ENCODE measurements at places on chromosomes 5 and 9.
A peak's percentile ranks its signal among the peaks of the same experiment; 100 is the strongest.

DNA sequence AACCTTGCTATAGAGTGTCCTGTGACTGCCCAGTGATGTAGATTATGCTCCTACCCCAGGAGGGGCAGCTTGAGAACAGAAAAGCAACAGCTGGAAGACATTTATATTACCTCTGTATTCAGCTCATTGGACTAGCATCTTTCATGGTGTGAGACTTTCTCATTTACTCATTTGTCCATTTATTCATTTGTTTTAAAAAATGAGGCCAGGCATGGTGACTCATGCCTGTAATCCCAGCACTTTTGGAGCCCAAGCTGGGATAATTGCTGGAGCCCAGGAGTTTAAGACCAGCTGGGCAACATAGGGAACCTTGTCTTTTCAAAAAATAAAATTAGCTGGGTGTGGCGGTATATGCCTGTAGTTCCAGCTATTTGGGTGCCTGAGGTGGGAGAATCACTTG is 130.0 kb upstream of the LHFPL2 start:
- no peak for DNase-seq

DNA sequence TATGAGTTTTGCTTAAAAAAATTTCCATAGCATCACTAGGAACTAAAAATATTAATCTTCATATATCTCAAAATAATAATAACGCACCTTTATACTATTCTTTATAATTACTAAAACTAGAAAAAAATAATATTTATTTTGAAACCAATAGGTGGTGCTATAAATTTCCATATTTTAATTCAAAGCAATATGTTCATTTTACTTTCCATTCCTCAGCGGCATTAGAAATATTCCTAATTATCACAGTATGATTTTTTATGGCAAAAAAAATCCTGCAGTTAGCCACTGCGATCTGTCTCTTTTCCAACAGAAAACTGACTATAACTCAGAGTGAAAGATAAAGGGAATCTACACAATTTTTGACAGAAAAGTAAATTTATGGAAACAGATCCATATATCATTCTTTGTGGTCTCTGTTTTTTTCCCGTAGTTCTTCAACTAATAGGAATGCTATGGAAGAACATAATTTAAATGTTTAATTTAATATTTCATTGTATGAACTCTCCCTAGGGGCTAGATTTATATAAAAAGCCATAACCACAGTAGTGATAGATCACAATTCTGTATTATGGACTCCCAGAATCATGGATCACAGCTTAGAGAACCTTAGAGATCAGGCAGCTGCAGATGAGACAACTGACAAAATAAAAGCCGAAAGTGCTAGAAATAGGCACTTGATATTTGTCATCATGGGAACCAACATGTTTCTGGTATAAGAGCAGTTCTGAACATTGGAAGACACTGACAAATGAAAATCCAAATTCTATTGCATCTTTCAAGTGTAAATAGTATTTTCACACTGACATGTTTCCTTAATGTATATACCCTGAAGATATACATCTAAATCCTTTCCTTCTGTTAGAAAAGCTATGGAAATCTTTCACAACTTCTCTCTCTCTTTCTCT is 167.7 kb upstream of the MPDZ start:
- DNase-seq = no peak

DNA sequence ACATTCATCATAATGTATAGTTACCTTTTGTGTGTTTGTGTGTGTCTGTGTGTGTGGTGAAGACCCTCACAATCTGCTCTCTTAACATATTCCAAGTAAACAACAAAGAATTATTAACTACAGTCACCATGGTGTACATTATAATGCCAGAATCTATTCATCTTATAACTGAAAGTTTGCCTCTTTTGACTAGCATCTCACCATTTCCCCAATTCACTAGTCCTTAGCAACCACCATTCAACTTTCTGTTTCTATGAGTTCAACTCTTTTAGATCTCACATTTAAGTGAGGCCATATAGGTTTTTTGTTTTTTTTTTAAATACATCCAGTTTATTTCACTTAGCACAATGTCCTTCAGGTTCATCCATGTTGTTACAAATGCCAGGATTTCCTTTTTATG is 83.6 kb downstream of the SMC2 start:
- no peak for DNase-seq

GRCh38 chr9:111068771-111069170 is 30.5 kb upstream of the LPAR1 start:
- DNase-seq = no peak

- no peak for DNase-seq
Measured at GRCh38 chr5:168972731-168973130, 328.2 kb downstream of the SLIT3 start.

- DNase-seq = no peak
Measured at GRCh38 chr5:68534131-68534940, 318.8 kb downstream of the PIK3R1 start.

DNA sequence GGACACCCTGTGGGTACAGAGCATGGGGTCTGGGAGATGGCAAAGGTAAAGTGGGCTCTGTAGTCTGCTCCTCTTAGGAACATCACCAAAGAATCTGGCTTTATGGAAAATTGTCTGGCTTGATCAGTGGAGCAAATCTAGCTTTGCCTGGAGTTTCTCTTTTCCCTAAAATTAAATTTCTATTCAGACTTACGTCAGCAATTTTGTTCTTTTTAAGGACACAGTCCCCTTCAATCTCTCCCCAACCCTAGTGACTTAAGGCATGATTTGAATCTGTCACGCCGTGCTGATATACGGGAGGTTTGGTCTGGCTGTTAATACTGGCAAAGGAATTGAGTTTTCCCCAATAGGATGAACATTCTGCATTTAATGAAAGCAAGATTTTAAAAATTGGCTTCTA is 72.3 kb upstream of the ERCC6L2 start:
- DNase-seq = no peak

DNA sequence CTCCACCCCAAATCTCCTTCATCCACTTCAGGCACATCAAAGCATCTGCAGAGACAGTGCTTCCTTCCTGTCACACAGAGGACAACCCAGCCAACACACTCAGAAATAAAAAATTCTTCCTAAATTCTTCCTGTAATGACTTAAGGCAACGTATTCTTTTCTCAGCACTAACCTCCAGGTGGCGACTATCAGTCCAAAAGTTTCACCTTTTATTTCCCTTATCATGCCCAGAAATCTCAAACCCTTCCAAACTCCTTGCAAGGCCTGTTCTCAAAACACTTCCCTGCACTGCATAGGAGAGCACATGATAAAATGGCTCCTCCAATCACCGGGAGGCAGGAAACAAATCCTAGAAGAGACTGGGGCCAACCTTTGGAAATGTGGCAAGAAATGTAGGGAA is 35.1 kb downstream of the SLIT3 start:
- no peak for DNase-seq

DNA sequence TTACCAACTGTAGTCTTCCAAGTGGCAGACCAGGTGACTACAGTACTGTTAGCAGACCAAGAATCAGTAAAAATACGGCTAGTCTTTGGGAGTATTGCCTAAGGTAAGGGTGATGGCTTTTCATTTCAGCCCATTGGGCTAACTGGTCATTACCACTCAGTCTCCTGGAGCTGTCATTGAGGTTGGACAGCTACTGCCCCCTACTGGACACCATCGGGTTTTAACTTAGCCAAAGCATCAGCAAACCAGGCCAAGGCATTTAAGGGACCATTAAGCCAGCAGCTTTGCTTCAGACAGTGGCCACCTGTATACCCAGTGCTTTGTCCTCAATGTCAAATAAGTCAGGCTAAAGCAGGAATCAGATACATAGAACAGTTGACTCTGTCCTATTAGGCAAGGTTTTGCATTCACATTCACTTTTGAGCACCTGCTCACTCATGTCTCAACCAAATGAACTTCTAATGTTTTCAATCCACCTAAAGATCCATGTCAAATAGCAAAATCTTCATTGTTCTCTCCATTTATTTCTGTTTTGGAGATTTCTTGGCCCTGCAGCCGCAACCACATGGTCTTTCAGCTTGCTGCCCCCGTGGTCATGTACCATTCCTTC is 117.2 kb downstream of the INVS start:
- peak; percentile 54 for DNase-seq

DNA sequence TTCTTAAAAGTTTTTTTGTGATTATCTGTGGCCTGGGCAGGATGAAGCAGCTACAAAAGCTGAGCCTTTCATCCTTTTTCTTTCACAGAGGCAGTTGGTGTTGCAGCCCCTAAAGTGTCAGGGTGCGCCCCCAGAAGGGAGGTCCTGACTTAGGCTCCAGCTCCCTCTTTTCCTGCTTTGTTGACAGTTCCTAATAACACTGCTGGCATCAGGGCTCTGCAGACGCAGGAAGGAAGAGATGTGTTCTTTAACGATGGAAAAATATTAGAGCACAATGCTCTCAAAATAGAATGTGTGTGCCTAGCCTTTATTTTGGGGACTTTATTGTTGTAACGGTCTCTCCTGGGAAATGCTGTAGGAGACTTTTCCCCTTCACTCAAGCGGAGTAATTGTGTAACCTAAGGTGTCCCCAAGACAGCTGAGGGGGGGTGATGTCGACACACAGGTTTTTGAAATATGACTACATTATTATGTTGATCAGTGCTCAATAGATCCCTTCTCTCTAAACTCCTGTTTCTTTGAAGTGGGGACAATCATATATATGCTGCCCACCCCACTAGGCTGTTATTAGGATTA is 135.6 kb downstream of the SEMA6A start:
- no peak for DNase-seq

- DNase-seq = no peak
Measured at GRCh38 chr9:69502671-69503301, 169.4 kb downstream of the APBA1 start.

DNA sequence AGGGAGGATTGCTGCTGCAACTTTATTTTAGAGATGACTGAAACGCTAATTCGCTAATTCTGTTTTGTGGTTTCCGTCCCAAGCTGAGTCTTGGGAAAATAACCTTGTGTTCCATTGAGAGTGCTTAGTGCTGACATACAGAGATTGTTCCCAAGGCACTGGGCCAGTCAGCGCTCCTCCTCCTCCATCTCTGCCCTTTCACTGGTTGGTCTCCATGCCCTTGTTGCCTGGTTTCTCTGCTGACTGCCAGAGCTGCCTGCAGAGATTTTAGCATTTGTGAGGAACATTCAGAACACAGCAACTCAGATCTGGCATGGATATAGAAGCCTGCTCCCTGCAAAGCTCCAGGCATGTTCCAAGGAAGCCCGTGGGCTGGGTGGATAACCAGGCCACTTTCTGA is 126.0 kb upstream of the IRX2 start:
- DNase-seq = no peak

DNA sequence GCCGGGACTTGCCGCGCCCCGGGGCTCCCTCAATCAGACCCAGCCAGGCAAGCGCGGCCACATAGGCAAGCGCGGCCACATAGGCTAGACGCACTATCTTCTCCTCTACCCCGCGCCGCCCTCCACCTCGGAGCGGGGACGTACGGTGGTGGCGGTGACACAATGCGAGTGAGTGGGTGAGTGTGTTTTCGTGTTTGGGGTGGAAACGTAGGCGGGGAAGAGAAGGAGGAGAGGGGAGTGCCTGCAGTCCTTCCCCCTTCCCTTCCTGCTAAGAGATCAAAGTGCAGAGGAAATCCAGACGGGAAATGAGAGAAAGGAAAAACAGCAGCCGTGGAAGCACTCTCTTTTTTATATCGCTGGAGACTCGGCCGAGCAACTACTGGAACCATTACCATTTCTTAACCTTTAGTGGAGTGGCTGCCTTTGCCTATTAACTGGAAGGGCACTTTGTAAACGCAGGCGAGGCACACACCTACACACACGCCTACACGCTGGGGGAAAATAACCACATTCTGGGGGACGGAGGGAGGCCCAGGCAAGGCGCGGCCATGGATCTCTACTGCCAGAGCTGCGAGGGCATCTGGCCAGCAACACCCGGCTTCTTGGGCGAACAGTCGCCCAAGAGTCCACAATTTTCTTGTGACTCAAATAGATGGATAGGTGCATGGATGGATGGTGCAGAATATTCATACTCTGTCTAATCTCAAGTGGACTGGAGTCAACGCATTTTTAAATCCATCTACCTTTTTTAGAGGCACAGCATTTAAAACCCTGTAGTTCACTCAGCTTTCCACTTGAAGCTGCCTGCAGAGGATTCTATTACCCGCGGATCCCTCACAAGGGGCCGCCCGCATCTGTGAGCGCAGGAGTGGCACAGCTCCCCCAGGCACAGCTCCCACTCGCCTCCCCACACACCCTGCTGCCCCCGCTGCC is 2.1 kb downstream of the EDIL3 start:
- no peak for DNase-seq

DNA sequence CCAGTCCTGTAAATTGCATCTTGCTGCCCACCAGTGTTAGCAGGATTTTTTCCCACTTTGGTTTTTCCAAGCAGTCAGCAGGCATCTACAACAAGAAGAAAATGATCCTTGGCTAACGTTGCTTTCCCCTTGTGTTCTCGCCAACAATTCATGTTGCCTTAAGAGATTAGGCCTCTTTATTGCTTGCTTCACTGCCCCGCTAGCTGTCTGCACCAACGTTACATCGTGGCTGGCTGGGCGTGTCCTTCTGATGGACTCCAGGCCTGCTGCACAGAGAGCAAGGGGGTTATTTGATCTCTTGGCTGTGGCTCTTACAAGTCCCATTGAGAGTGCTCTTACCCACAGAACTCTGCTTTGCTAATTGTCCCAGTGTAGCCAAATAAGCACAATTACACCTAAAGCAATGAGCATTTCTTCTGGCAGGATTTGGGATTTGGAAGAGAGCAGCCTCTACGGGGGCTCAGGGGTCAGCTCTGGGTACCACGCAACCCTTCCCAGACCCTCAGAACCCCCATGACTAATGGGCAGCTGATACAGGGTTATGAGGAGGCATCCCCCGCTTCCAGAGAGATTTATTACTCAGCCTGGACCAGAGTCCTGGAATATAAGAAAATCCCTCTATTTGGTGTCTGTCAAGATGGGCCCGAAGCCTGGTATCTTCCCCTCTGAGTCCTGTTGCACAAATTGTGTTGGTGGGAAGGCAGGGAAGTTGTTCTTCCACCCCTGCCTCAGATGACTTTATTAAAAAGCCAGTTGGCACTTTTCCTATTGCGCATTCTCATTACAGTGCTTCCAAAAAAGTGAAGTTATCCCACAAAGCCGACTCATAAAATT is 17.6 kb downstream of the DCANP1 start:
- DNase-seq = no peak

DNA sequence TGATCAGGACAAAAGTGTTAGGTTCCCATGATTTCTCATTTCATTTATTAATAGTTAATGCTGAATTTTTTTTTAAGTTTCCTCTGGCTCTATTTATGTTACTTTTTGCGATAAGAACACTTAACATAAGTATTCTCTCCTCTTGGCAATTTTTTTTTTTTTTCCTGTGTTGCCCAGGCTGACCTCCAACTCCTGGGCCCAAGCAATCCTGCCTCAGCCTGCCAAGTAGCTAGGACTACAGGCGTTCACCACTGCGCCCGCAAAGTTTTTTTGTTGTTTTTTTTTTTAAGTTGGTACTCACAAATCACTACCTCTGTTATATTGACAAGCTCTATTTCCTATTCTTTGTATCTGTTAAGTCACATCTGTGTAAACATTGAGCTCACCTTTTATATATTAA is 5.7 kb upstream of the PCYOX1L start:
- DNase-seq = no peak

DNA sequence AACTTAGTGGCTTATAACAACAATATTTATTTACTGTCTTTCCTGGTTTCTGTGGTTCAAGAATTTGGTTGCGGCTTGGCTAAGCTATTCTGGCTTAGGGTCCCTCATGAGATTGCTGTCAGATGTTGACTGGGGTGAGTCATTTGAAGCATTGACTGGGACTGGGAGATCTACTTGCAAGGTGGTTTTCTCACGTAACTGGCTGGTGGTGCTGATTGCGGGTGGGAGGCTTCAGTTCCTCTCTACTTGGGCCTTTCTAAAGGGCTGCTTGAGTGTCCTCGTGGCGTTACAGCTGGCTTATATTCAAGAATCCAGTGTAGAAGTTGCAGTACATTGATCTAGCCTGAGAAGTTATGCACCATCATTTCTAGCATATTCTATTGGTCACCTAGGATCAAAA is 218.5 kb upstream of the ELAVL2 start:
- no peak for DNase-seq

All from stimulated activated CD4-positive, alpha-beta T cell treated with anti-CD3 and anti-CD28 coated beads, Interleukin-4, amount 100 ng/mL, for 4 hours (primary cell).